ENCODE measurements at places on chromosomes 1 and 21. TPM values are rescaled to one million over a fixed set of nuclear protein-coding genes. Genes with fewer than 3 reads are reported as not detected.

- no peak for DNase-seq
These were observed 813.4 kb downstream of the ADGRL2 start for GRCh38 chr1:82614090-82614489.

DNA sequence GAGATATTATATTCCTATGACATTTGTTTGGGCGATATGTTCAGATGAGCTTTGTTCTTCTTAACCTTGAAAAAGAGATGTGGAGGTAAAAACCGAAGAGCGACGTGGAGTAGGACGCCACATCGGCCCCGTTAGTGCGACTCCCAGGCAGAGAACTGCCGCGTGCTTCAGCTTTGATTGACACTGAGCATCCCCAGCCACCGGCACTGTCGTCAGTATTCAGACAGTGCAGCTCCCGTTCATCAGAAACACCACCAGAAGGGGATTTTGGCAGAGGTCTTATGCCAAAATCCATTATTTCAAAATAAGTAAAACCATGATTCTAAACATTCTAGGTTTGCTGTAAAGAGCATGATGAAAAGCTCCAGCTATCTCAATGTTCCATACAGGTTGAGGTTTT, 66.5 kb downstream of the AGPAT3 start:
- no peak for DNase-seq

Gene CLCNKA
- not detected for total RNA-seq

DNA sequence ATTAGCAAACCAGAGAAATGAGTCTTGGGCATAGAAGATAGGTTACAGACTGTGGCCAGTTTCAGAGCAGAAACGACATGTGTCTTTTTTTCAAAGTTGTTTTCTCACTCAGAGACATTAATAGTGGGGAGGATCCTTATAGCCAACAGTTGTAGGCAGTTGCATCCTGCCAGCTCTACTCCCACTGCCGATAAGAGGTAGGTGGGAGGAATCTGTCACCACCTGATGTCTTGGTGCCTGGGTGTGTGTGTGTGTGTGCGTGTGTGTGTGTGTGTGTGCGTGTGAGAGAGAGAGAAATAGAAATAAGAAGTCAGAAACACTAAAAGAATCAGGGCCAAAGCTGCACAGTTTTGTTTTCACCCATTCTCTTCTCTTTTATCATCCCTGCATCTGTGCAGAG, 219.5 kb downstream of the ZP4 start:
- DNase-seq = no peak

DNA sequence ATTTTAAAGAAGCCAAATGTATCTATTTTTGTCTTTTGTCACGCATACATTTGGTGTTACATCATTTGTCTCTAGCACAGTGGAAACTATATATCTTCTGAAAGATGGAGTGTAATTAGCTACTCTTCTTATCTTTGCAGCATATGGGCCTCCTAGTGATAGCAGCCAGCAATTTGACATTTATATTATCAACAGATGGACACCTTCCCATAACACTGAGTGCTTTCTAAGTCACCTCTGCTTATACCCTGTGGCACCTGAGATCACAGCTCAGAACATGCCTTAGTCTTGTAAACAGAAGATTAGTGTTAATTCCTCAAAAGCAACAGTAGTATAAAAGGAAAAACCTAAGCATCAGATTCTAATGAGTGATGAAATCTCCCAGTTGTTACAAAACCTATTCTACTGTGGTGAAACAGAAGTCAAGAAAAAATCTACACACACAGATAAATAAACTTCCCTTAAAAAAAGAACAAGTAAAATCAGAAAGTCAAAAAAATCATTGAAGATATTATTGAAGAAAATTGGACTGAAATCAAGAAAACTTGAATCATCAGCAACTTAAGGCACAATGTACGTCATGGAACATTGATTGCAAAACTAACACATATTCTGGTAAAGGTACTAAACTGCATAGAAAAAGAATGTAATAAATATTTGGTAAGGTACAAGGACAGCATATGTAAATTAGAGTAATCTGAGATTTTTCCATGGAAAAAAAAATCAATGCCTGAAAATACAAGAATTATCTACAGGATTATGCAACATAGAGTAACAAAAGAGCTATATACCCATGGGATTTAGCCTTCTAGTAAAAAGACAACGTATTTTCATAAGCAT, 61.7 kb downstream of the KCNT2 start:
- no peak for DNase-seq

GRCh38 chr1:153728305-153729066, 636 bp downstream of the INTS3 start:
- DNase-seq = no peak

DNA sequence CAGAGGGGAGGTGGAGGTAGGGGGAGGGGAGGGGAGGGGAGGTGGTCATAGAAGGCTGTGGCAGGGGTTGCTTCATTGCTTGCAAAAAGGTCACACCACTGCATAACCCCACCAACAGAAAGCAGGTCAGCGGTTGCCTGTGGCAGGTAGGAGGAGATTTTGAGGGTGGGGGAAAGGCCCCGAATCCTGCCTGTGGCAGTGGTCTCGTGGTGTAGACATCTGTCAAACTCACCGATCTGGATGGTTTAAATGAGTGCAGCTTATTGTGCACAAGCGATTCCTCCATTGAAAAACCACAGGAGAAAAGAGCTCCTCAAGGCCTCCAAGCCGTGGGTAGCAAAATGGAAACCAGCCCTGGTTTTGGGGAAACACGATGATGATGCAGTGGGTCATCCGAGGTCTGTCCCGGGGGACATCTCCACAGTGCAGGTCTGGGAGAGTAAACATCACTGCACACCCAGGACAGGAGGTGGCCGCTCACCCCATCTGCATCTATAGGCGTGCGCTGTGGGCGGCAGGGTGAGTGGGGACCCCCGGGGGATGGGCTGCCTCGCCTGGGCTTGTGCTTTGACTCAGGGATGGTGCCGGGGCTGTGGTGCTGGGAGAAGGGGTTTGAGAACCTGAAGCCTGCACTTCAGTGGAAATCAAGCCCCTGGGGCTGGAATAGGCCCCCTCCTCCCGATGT, 112.3 kb downstream of the CRYAA start:
- no peak for DNase-seq

Gene SOAT1
- 40.7 TPM for total RNA-seq

Gene NCAM2
- not detected for total RNA-seq

DNA sequence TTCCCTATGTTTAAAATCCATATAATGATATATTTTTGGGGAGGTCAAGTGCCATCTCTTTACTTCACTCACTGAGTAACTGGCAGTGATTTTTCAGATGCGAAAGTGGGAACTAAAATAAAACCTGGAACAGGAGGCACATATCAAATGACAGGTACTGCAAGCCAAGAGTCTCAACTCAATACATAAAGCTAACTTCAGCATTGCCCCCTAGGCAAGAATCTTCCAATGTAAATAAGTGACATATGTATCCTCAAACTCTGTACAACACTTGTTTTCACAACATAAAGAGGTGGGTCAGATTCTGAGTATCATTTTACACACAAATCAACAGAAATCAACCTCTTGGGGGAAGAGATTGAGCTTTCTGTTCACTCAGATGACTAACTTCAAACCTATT, 18.1 kb downstream of the DCAF8 start:
- DNase-seq = no peak

- no peak for DNase-seq
These were observed 12.4 kb downstream of the MX2 start for GRCh38 chr21:41374177-41374712.

- no peak for DNase-seq
These were observed 22.6 kb downstream of the SLC5A9 start for GRCh38 chr1:48245106-48245505.

GRCh38 chr1:228101614-228101993, 1.5 kb downstream of the C1orf35 start:
- no peak for DNase-seq

Data from activated naive CD4-positive, alpha-beta T cell treated with anti-CD3 and anti-CD28 coated beads, Interleukin-2, amount 50 U/mL, for 72 hours (primary cell).